ENCODE measurements at places on chromosomes 1 and 21. TPM values are rescaled to one million over a fixed set of nuclear protein-coding genes. Genes with fewer than 3 reads are reported as not detected.

Gene CACNA1S
- total RNA-seq, result not detected

Gene USP25
- 23.9 TPM for total RNA-seq

Gene AMPD1
- total RNA-seq, result not detected

Gene COG2
- total RNA-seq, result 20.3 TPM

Gene LTN1
- 18.0 TPM for total RNA-seq

Gene RIIAD1
- total RNA-seq, result not detected

Gene GIPC2
- total RNA-seq, result 1.5 TPM

Gene C1orf53
- total RNA-seq, result 0.40 TPM

Gene BARHL2
- not detected for total RNA-seq

Gene PEAR1
- total RNA-seq, result 19.0 TPM

Gene FAM78B
- total RNA-seq, result not detected

Gene ITLN2
- total RNA-seq, result not detected

Gene TMPRSS15
- not detected for total RNA-seq

Gene ZMYND12
- total RNA-seq, result 0.22 TPM

Gene SERPINC1
- not detected for total RNA-seq

Gene ACTL8
- not detected for total RNA-seq

Gene GPR153
- 6.4 TPM for total RNA-seq

Gene AADACL3
- total RNA-seq, result not detected

Gene TRIM63
- not detected for total RNA-seq

Gene AKR7A3
- 1.3 TPM for total RNA-seq

Gene SUSD4
- total RNA-seq, result 0.07 TPM

Gene CRYBG2
- total RNA-seq, result 2.8 TPM

Gene SIK1
- total RNA-seq, result 2.7 TPM

Gene NUDT4B
- 30.9 TPM for total RNA-seq

Gene MAP3K21
- 11.0 TPM for total RNA-seq

All from epithelial cell of proximal tubule (primary cell).